Fibroblast of mammary gland (primary cell): ENCODE measurements at places on chromosomes 1 and 21.

GRCh38 chr21:28272272-28272992 is 720.2 kb downstream of the LTN1 start:
- peak; percentile 31 for DNase-seq

DNA sequence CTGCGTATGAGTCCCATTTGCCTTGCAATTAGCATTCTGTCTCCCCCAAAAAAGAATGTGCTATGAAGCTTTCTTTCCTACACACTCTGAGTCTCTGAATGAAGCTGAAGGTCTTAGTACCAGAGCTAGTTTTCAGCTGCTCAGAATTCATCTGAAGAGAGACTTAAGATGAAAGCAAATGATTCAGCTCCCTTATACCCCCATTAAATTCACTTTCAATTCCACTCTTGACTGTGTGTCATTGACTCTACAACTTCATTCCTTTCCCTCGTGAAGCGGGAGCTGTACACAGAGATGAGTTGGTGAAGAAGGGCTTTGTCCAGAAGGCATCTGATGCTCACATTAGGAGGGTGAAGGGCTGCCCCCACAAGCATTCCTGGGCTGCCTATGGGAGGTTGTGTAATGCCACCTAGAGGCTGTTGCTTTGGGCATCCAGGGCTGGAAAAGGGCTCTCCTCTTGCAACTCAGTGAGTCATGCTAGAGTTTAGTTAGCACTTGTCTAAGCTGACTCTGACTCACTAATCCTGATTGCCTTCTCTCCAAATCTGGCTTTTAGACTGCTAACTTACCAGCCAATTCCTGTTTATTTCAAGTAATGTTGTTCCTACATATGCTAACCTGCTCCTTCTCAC is 1.8 kb downstream of the SPRR1B start:
- DNase-seq, result peak; percentile 66

DNA sequence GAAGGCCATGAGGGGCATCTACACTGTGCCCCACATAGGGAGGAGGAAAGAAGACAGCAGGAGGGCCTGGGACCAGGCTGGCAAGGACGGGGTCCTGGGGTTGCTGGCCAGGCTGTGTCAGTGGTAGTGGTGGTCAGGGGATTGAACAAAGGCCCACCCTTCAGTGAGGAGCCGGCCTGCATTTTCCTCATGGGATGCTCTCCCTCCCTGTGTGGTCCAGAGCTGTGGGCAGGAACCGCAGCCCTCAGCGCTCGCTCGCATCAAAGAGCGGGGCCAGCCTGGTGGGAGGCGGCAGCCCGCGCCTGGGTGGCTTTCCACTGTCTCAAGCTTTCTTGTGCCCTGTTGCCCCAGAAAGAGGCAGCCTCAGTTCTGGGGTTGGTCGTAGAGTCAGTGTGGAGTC is 24.8 kb downstream of the LHX4 start:
- DNase-seq, result no peak

DNA sequence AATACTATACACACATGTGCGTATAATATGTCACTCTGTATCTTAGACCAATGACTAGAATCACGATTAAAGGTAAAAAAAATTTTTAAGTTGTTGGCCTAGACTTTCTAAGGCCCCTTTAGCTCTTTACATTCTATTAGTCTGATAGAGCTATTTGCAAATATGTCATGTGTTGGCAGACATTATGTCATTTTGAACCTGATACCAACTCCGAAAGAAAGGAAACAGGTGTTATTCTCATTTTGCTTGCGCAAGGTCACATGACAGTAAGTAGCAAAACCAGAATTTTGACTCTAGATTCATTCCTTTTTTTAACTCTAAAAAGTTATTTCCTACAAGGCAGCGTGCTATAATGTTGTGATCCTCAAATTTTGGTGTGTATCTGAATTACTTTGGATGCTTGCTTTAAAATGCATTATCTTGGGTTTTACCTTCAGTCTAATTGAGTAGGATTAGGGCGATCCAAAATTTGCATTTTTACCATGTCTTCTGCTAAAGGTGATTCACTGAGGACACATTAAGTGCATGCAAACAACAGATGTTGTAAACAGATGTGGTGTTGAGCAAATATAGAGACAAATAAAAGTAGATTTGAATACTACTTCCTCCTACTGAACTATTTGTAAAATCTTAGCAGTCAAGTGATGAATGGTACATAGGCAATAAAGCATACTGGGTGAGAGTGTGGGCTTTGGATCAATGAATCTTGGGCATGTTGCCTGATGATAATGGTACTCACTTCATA is 63.5 kb upstream of the KIAA1614 start:
- DNase-seq, result no peak

- peak; percentile 81 for DNase-seq
Observed at GRCh38 chr1:214568328-214568727, 16.9 kb upstream of the PTPN14 start.

- no peak for DNase-seq
Observed at GRCh38 chr1:84363019-84363418, 35.3 kb upstream of the DNASE2B start.
